Stimulated activated naive B cell treated with anti-CD40 and anti-IgM and Interleukin-4, amounts not matched to agents 10 μg/mL and 1 μg/mL and 100 μg/mL, for 72 hours (primary cell): ENCODE measurements at places on chromosomes 6 and 20.

DNA sequence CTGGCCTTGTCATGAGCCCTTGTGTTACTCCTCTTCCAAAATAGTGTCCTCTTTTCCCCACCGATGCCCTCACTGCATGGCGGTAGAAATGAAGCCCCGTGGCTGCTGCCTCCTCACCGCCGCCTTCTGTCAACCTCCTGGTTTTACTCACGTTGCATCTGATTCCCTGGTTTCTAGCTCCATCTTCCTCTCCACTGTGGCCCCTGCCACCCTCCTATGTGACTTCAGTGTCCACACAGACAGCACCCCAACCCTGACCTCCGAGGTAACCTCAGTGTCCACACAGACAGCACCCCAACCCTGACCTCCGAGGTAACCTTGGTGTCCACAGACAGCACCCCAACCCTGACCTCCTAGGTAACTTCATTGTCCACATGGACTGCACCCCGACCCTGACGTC, 122.8 kb upstream of the THBS2 start:
- DNase-seq: no peak

GRCh38 chr20:17614812-17615644, 45.2 kb downstream of the DSTN start:
- no peak for DNase-seq

GRCh38 chr6:19035461-19036195, 648.5 kb downstream of the RNF144B start:
- DNase-seq: no peak

GRCh38 chr6:149567194-149567586, 1.0 kb downstream of the GINM1 start:
- DNase-seq: no peak

GRCh38 chr20:32204205-32205109, 3.1 kb downstream of the PLAGL2 start:
- DNase-seq: no peak

- DNase-seq: no peak
Observed at GRCh38 chr6:24859608-24860200, 61.0 kb upstream of the ARMH2 start.

DNA sequence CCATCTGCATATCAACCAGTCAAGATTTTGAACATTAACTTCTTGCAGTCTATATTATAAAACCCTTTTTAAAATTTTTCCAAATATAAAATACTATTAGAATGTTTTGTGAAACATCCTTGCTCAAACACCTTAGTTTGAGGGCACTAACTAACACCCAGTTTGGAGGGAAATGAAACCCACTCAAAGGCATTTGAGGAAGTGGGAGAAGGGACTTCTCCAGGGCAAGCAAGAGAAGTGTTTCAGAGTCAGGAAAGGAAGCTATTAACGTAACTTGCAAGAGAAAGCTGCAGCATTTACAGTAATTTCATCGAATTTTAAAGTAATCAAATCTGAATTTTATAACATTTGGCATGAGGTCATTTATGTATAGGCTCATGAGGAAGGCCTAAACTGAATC, 21.3 kb downstream of the MTFR2 start:
- no peak for DNase-seq

GRCh38 chr6:73942592-73943186, 246.7 kb downstream of the CD109 start:
- DNase-seq: no peak
